GM12892 (cell line): ENCODE measurements at places on chromosomes 5 and 9.

- no peak for DNase-seq
Measured at GRCh38 chr5:133400831-133401351, 211.4 kb downstream of the FSTL4 start.

- DNase-seq, result no peak
Measured at GRCh38 chr9:136762915-136763648, 1.2 kb downstream of the LCN15 start.

DNA sequence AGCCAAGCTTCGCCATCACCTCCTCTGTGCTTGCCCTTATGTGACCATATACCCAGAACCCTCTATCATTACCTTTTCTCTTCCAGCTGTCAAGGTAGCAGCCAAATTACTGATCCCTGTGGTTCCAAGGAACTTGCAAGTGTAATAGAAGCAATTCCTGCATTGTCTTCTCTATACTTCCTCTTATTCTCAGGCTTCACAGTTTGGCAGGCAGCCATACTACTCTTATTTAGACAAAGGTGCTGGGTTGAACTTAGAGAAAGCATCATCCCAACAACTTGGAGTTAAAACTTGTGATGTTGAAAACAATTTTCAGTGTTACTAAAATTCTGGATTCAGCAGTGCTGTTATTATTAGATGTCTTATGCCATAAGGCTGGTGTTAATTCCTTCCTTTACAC is 93.2 kb downstream of the NLN start:
- DNase-seq, result no peak

GRCh38 chr5:172661526-172661925 is 20.5 kb downstream of the NEURL1B start:
- no peak for DNase-seq

- no peak for DNase-seq
Measured at GRCh38 chr5:142478113-142478512, 153.3 kb upstream of the SPRY4 start.
